ENCODE measurements at places on chromosomes 12 and 14. TPM values are rescaled to one million over a fixed set of nuclear protein-coding genes. Genes with fewer than 3 reads are reported as not detected.
A peak's percentile ranks its signal among the peaks of the same experiment; 100 is the strongest.

GRCh38 chr12:65624554-65625086 lies 199.7 kb upstream of the HMGA2 start:
- DNase-seq, result no peak

The RPS6KL1 gene
- total RNA-seq, result 2.2 TPM

DNA sequence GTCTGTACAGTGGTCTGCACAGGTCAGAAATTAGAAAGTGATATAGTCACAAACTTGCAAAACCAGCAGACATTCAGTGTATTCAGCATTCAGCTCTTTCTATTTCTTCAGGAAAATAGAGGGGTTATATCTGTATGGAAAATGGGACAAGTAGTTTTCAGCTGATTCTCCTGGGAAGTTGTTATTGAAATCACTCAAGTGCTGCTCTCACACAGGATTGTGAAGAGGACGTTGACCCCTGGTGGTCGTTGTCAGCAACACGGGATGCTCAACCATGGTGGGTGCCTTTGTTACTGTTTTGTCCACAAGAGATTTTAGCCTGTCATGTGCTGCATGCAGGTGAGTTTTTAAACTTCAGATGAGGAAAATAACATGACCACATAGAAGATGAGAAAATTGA lies 981.8 kb downstream of the TMEM121 start:
- DNase-seq, result no peak

GRCh38 chr12:115588131-115588530 lies 689.4 kb downstream of the MED13L start:
- no peak for DNase-seq

The GPRC5D gene
- total RNA-seq, result not detected

DNA sequence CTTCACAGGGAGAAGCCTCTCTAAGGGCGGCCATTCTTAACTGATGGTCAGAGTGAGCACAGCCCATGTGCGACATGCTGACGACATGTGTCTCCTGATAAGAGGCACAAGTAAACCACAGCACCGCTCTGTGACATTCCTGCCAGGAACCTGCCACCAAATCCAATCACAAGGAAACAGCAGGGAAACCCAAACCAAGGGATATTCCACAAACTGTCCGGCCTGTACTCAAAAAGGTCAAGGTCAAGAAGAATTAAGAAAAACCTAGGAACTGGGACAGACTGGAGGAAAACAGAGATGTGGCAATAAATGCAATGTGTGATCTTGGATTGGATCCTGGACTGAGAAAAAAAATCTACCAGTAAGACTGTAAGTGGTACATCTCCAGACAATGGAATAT lies 91.9 kb downstream of the SYNE3 start:
- peak; percentile 76 for DNase-seq

DNA sequence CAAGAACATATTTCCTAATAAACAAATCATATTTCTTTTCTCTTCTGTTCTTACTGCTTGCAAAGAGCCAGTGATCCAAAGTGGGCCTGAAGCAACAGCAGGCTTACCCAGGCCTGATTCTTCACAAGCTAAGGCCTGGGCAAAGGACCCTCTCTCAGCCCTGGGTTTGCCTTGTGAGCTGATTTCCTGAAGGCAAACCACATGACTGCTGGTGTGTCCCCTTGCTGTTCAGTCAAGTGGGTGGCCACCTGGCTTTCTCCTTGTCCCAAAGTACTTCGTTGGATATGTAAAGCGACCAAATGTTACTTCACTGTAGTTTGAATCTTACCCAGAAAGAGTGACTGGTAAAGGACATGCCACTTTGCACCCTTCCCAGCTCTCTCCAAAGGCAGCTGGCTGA lies 392.9 kb downstream of the ZFP36L1 start:
- no peak for DNase-seq

The NRL gene
- total RNA-seq, result 3.6 TPM

- DNase-seq, result no peak
Measured at GRCh38 chr12:52260361-52261207, 13.9 kb upstream of the KRT86 start.
